ENCODE measurements at places on chromosomes 12 and 14.

- no peak for DNase-seq
Observed at GRCh38 chr12:52151153-52151836, 40.5 kb downstream of the KRT80 start.

- DNase-seq = peak; percentile 94
Observed at GRCh38 chr12:77122236-77122635, 56.9 kb upstream of the E2F7 start.

DNA sequence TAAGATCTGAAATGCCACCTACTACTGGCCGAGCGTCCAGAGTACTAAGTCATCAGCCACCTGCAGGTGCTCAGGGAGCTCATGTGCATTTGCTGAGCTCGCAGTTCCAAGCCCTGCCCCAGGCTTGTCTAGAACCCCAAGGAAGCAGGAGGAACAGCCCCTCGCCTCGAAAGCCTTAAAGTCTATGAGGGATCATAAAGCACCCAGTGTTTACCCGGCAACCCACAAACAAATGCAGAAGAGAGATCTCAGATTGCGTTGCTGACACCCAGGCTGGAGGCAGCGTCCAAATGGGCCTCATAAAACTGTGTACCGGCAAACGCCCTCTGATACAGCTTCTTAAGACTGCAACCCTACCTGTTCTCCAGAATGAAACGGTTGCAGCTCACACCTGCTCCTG is 6.8 kb downstream of the KDM2B start:
- no peak for DNase-seq

GRCh38 chr14:103562179-103562428 is 353 bp downstream of the BAG5 start:
- peak; percentile 8 for DNase-seq

GRCh38 chr12:58950739-58951100 is 30.4 kb upstream of the LRIG3 start:
- no peak for DNase-seq

DNA sequence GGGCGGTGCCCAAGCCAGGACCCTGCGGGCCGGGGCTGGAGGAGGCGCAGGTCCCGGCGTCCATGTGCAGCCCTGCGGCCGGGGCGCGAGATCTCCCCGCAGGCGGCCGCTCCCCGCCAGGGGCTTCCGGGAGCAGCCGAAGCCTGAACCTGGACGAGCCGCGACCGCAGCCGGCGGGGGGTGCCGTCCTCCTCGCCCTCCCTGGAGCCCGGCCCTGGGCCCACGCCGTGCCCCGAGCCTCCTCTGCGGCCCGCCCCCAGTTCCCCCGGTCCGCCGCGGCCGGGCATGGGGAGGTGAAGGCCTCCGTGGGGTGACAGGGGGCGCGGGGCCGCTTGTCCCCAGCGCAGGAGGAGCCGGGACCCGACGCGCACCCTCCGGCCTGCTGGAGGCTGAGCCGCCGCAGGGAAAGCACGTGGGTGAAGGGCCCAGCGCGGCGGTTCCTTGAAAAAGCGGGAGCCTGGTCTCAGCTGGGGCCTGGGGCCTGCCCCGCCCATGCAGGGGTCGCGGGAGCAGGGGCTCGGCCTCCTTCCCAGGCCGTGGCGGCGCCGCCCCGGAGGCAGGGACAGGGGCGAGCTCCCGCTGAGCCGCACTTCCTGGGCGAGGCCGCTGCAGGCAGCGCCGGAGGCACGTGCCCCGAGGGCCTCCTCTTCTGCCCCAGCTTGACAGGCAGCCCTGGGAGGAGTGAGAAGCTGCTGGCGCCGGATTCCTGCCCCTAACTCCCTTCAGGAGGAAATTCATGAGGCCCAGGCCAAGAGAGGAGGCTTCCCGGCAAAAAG is 55.6 kb upstream of the PPP2R5C start:
- no peak for DNase-seq

GRCh38 chr14:63632932-63633514 is 8.6 kb downstream of the WDR89 start:
- DNase-seq = peak; percentile 40

DNA sequence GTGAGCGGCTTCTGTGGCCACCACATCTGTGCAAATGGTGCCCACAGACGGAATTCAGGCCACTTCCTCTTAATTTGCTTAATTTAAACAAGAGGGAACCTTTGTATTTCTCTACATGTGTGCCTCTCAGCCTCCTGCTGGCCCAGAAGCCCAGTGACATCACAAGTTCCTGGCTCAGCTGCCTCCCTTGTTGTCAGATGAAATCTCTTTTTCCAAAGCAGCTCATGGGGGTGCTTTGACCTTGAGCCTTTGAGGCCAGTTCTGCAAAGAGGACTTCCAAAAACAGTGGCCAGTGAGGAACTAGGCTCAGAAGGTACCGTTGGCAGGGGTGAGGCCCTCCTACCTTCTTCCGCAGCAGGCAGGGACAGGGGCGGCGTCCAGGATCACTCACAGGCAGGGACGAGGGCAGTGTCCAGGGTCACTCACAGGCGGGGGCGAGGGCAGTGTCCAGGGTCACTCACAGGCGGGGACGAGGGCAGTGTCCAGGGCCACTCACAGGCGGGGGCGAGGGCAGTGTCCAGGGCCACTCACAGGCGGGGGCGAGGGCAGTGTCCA is 35.0 kb upstream of the GALNT9 start:
- no peak for DNase-seq

DNA sequence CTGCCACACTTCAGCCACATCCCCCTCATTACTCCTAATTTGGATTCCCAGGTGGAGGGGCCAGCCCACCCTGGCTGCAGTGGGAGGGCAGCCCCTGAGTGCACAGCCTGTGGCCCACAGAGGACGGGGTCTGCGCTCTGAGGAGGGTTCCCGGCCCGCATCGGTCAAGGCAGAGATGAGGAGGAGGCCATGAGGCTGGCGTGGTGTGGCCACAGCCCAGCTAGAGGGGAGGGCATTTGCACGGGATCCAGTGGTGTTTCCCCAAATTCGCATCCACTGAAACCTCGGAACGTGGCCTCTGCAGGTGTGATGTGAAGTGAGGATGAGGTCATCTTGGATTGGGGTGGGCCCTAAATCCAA is 38.1 kb upstream of the FBRSL1 start:
- no peak for DNase-seq

DNA sequence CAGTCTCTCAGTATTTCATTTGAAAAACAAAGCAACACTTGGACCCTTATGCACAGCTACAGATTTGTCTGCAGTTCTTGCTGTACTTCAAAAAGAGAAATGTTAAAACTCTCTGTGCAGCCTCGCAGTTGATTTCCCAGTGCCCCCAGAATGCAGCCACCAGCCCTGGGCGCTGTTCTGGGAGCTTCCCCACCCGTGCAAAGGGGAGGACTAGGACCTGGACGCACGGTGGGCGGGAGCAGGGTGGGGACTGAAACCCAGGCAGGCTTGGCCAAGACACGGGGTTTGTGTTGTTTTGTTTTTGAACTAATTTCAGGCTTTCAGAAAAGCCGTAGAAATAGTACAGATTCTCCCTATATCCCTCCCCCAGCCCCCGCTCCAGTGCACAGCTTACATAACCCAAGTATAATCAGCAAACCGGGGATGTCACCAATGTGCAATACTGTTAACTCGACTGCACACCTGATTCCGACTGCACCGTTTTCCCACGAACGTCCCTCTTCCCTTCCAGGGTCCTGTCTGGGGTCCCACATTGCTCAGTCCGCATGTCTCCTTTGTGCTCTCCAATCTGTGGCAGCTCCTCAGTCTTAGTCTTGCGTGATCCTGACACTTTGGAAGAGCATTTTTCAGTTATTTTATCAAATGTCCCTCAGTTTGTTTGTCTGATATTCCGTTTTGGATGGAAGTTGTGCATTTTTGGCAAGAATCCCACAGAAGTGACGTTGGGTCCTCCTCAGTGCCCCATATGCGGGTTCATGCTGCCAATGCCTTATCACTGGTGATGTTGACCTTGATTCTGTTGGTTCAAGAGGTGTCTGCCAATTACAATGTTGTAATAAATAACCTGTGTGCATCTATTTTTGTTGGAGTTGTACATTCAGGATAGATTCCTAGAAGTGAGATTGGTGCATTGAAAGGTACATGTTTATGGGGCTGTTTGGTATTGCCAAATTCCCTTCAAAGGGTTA is 95.9 kb downstream of the SETD3 start:
- no peak for DNase-seq

DNA sequence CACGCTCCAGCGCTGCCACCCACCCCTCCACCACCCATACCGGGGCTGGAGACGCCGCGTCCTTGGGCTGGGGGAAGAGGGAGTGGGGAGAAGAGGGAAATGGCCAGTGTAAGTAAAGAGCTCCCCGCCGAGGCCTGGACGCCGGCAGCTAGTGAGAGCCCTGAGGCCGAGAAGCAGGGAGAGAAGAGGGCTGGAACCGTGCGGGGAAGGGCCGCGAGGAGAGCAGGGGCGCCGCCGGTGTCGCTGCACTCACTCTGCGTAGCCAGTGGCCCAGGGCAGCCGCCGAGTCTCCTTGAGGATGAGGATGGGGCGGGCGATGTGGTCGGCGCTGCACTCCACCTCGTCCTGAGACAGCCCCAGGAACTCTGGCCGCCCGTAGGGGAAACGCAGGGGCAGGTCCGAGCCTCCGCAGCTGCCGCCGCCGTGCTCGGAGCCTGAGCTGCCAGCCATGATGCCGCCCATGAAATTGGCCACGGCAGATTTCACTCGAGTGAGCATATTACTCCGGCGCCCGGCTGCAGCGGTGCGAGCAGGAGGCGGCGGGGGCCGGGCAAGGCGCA is 631 bp downstream of the PPM1H start:
- peak; percentile 19 for DNase-seq

- DNase-seq = no peak
Observed at GRCh38 chr12:66131067-66131688, 628 bp upstream of the LLPH start.

- DNase-seq = no peak
Observed at GRCh38 chr12:119182701-119183493, 4.2 kb downstream of the HSPB8 start.

- no peak for DNase-seq
Observed at GRCh38 chr12:21780786-21781185, 6.3 kb upstream of the KCNJ8 start.

GRCh38 chr12:89775063-89775985 is 66.7 kb upstream of the ATP2B1 start:
- DNase-seq = peak; percentile 48

DNA sequence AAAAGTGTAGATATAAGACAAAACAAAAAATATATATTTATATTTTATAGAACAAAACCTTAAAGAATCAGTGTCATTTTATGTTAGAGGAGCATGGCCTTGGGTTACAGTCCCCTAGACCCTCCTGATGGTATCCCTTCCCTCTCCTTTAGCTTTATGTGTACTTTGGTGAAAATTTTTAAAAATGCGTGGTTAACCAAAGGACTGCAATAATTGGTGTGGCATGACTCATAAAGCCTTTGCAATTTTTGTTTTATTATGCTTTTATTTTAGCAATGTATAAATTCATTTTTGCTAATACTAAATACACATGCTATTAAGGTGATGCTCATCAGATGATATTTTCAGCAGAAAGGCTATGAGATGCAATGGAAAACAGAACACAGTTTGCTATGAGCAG is 264.4 kb downstream of the SYT1 start:
- DNase-seq = no peak

DNA sequence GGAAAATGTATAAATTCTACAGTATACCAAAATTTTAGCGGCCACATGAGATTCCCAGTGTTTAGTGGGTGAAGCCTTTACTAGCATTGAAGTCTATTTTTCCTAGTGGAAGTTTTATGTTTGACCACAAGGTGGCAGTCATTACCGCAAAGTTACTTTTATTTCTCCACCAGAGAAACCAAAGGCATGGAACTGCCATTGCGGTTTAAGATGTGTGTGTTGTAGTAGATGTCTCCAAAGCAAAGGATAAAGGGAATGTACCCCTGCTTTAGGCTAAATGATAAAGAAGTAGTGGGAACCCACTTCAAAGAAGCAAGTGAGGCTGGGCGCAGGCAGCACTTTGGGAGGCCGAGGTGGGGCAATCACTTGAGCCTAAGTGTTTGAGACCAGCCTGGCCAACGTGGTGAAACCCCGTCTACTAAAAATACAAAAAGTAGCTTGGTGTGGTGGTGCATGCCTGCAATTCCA is 140.5 kb downstream of the PRKCH start:
- DNase-seq = peak; percentile 76

GRCh38 chr14:106585692-106586091 is 1059.3 kb downstream of the TMEM121 start:
- DNase-seq = no peak

DNA sequence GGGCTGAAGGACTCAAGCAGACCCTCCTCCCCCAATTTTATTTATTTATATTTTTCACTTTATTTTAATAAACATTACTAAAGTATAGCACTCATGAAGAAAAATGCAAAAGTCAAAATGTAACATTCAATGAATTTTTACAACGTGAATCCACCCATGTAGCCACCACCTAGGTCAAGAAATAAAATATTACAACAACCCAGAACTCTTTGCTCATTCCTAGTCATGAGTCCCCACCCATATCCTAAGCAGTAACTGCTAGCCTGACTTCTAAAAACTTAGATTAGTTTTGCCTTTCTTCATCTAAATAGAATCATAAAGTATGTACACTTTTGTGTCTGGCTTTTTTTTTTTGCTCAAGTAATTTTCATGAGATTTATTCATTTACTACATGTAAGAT is 86.9 kb upstream of the CRY1 start:
- no peak for DNase-seq

DNA sequence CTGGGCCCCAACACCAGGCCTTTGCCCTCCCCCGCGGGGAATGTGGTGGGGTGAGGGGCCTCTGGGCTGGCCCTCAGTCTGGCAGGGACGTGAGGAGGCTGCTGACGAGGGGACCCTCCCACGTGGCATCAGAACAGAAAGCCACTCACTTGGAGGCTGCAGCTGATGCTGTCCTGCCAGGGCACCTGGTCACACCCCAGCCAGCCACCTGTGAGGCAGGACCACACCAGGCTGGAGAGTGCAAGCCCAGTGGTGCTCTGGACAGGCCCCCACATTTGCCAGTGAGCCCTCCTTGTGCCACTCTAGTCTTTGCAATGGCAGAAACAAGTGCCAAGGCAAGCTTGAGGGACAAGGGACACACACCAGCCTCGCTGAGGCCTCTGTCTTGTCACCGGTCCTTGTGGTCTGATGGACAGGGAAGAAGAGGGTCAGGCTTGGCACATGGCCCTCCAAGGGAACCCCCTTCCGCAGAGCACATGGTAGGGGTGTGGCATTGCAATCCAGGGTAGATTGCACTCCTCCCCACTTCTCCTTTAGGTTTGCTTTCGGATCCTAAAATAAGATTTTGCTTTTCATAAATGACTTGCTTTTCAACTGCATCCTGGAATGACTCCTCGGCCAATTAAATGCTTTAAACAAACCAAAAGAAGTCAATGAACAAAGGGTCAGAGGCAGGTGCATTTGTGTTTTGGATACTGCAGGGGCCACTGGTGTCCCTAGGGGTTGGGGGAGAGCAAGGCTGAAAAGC is 53.7 kb downstream of the CCDC88C start:
- DNase-seq = no peak

DNA sequence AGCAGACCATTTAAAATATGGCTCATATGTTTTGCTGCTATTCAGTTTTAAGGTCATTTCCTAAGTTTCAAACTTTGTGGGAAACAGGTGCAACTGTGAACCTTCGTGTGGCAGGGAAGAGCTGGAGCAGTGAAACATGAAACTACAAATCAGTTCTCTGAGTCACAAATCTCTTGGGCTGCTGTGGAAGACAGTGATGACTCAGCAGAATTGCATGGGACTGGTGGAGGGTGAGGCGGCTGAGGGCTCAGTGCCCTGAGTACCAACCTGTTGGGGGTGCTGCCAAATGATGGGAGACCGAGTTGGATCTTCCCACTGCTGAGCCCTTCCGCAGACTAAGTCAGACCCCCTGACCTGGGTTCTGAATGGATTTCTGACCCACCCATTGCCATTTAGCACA is 8.4 kb upstream of the CALM1 start:
- peak; percentile 83 for DNase-seq

GRCh38 chr12:20731274-20731673 is 36.1 kb downstream of the SLCO1C1 start:
- DNase-seq = no peak

- DNase-seq = no peak
Observed at GRCh38 chr12:106254724-106255123, 6.9 kb upstream of the CKAP4 start.
